ENCODE measurements at places on chromosomes 7 and 10.

- no peak for DNase-seq
Measured at GRCh38 chr10:28981007-28981406, 303.7 kb downstream of the BAMBI start.

DNA sequence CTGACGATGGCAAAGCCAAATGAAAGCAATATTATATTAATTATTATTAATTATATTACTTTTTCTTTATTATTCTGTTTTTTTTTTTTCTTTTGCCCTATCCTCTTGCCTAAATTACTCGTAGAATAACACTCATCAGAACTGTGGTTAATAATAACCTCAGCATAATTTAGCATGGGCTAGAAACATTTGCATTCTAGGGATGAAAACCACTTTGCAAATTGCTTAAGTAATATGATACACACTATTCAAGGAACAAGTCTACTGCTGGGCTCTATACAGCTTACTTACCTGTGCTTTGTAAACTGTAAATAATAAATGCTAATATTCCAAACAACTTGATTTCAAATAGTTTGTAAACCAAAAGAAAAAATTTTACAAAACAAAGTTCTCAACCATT is 375.8 kb downstream of the HGF start:
- no peak for DNase-seq

DNA sequence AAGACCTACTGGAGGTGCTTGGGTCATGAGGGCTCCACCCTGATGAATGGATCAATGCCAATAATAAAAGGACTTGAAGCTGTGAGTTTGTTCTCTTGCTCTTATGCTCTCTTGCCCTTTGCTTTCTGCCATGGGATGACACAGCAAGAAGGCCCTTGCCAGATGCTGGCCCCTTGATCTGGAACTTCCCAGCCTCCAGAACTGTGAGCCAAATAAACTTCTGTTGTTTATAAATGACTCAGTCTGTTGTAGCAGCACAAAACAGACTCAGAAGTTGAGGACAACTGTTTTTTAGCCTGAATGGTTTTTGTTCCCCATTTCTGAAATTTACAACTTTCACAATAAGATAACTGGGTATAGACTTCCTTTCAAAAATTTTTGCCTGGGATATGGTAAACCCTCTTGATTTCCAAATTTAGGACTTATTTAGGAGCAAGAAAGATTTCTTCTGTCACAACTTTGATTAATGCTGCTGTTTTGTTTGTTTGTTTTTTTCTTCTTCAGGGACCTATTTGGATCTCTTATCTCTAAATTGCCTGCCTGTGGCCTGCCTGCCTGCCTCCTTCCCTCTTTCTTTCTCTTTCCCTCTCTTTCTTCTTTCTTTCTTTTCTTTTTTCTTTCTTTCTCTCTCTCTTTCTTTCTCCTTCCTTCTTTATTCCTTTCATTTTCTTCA is 12.1 kb downstream of the ENTPD1 start:
- peak; percentile 36 for DNase-seq

DNA sequence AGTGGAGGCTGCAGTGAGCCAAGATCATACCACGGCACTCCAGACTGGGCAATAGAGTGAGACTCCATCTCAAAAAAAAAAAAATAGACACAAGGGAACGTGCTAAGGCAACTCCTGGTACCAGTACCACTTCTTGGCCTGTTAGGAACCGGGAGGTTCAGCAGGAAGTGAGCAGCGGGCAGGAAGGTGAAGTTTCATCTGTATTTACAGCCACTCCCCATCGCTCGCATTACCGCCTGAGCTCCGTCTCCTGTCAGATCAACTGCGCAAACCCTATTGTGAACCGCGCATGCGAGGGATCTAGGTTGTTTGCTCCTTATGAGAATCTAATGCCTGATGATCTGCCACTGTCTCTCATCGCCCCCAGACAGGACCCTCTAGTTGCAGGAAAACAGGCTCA is 69.9 kb upstream of the FOXK1 start:
- no peak for DNase-seq

GRCh38 chr10:30034433-30035137 is 24.8 kb downstream of the JCAD start:
- no peak for DNase-seq

DNA sequence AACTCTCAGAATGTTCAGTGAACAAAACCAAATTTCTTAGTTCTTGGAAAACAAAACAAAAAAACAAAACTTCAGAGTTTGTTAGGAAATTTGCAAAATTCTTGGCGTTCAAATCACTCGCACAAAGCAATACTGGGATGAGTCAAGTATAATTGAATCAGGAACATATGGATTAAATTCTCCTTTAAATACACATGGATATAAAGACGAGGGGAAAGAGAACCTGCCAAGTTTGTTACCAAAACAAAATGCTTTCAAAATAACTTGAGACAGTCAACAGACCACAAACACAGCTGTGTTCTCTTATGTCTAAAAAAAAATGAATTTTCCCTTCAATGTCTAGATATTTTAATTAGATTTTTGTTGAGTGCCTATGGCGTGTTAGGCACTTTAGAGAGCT is 93.5 kb upstream of the MPP7 start:
- no peak for DNase-seq

DNA sequence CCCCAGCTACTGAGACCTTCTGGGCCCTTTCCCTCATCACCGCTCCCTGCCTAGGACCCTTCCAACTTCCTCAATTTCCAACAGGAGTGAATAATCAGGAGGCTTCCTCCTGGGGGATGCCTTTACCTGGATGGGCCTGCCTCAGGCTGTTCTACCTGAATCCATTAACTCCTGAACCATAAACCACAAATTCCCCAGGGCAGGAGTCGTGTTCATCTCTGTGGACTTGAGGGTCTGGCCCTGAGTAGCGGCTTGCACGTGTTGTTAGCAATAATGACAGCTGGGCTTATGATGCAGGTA is 105.1 kb upstream of the GPR26 start:
- no peak for DNase-seq

DNA sequence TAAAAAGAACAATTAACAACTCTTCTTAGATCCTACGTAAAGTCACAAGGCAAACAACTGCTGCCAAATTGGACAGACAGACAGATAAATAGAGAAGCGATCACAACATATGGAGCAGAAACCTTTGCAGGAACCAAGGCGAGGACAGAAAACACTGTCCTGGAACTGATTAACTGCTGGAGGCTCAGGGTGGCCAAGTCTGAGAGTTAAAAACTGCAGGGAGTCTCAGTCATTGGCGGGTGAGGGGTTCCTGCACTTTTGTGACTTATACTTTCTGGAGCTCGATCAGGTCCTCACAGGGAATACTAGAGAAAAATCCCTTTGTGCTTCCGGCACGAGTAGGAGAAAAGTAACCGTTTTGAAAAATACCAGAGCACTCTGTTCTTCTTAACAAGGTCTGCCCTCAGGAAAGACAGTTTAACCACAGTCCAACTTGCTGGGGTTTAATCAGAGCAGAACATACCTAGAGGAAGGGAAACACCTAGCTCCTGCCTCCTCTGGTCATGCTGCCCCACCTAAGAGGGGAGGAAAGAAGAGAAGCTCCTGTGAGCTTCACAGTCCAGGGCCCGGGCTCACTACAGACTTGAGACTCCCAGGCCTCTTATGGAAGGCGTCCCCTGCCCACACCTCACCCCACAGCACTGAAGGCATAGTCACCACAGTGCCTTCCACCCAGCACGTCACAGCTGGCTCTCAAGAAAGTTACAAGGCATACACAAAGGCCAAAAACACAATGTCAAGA is 74.9 kb downstream of the LARP4B start:
- DNase-seq: peak; percentile 14

DNA sequence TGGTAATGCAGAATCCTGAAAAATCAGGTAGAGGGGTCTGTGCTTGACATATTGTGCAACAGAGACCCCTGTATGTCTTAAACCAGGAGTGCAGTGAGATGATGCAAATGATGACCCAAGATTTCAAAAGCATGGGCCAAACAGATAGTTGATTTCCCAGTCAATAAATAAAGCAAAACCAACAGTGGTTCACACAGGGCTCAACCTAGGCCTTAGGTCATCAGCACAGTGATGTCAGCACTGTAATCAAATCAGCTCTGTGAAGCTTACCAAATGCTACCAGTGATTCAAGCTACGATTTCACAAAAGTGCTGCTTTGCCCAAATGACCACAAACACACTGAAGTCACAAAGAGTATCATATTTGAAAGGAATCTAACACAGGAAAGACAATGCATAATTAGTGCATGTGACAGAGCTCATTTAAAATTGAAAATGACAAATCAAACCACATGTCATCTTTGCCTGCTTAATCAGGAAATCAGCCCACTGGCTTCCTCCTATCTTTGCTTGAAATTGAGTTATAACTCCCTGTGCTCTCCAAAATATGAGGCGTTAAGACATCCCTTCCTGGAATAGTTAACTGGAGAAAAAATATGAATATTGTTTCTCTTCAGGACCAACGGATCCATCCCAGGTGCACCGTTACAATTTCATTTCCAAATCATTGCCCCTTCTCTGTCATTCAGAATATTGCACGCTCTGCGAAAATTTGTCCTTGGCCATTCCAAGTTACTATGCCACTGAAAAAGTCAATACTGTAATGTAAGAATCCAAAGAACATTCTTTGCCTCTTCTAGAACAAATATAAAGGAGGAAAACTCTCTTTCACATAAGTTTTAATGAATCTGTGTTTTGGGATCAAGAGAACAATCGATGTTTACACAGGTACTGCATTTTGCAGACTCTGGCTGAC is 41.9 kb upstream of the ASL start:
- DNase-seq: no peak

DNA sequence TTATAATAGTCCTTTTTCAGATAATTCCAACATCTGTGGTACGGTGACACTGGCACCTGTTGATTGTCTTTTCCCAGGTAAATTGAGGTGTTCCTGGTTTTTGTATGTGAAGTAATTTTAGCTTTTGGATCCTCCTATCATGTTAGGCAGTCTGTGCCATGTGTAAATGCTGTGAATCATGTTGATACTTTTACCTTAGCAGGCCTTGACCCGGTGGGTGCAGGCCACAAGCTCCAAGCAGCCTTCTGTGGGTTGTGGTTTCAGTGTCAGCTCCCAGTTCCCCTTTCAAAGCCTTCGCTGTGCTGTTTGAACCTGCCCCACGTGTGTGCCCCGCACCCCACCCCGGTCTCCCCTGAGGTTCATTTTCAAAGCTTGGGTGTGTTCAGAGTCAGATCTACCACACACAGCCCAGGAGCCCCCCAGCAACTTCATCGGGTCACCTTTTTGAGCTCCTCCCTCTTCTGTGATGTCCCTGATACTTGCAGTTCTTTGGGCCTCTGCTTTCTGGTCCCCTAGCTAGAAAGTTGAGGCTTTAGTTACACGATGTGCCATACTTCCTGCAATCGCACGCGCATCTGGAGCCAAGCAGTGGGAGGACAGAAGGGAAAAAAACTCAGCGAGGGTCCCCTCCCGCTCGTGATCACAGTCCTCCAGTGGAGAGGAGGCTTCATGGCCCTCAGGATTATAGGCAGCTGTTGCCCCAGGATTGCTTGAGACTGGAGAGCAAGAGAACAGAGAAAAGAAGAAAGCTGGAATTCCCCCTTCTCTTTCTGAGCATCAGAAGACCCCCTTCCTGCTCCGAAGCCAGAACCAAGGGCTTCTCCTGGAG is 8.7 kb upstream of the BHLHA15 start:
- DNase-seq: no peak
